ENCODE measurements at places on chromosomes 5 and 9.

- DNase-seq = no peak
Measured at GRCh38 chr5:141875795-141876627, 2.2 kb downstream of the PCDH1 start.

DNA sequence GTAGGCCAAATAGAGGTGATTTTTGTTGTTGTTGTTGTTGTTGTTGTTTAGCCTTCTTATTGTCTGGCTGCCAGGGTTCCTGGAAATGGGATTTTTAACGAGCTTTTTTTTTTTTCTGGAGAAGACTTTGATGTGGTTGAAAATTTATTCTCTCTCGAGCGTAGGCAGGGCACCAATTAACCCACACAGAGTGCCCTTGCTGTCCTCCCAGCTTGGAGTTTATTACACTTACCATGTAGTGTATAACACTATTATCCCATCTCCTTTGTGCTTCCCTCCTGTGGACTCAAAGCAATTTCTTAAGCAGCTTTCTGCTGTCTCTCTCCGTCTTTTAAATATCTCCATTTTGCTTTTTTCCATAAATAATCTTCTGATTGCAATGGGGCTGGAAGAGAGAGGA is 57.4 kb downstream of the OR2K2 start:
- DNase-seq = no peak

DNA sequence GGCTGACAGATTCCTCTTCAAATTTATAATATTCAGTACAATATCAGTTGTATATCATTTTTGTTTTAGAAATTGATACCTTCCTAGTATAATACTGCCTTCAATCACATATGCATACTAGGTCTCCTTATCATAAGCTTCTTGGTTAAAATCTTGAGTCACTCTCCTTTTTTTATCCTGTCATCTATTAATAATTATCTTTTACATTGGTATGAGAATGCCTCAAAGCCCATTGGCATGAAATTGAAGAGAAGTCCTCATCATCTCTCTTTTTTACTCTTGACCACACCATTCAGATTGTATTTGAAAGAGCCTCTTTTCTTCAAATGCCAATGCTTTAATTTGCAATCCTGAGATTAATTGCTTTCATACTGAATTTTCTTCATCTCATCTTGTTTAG is 810.3 kb downstream of the BRINP1 start:
- DNase-seq = no peak

GRCh38 chr5:122485226-122485625 is 173.2 kb downstream of the SNCAIP start:
- DNase-seq = no peak

GRCh38 chr5:149747141-149747832 is 17.2 kb downstream of the PPARGC1B start:
- DNase-seq = no peak

GRCh38 chr5:57456531-57457135 is 26.0 kb downstream of the ACTBL2 start:
- DNase-seq = no peak

DNA sequence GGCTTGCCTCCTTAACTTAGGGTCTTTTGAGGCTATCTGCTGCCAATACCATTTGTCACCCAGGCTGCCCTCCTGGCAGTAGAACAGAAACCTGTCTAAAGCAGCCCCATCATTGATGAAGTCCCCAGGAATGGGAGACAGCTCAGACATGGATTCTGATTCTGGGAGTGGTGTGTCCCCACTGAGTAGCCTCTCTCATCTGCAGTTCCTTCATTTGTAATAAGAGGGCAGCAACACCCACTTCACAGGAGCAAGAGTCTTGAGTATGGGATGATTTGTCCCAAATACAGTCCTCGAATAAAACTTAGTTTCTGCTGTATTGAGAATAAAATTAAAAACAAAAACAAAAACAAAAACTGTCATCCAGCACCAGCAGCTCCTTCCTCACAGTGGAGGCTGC is 167.6 kb downstream of the ASTN2 start:
- DNase-seq = peak; percentile 5

DNA sequence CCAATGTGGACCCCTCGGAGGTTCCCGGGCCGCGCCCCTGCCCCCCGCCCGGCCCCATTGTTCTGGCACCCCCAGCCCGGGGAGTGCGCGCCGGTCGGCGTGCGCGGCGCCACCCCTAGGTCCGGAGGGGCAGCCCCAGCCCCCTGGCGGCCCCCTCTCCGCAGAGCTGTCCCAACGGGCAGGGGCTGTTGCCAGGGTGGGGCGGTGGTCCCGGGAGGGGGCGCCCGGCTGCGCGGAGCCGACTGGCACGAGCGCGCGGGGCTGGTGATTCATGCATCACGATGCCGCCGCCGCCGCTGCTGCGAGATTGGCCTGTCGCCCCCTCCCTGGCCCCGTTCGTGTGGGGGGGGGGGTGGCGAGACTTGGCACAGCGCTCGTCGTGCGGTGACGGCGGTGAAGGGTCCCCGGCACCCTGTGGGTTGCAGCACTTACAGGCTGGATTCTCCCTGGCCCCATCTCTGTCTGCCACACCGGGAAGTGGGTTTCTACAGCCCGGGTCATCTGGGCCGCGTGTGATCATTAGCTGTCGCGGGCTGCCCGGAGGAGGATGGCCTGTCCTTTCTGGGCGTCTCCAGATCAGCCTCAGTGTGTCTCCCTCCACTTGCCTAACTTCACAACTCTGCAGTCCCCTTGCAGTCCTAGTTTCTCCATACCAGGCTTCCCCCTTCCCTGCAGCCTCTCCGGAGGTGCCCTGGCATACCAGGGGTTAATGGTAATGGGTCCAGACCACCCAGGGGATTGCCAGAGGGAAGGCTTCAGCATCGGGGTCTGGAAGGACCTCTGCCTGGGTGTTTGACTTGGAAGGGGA is 858 bp downstream of the NCS1 start:
- DNase-seq = peak; percentile 37

DNA sequence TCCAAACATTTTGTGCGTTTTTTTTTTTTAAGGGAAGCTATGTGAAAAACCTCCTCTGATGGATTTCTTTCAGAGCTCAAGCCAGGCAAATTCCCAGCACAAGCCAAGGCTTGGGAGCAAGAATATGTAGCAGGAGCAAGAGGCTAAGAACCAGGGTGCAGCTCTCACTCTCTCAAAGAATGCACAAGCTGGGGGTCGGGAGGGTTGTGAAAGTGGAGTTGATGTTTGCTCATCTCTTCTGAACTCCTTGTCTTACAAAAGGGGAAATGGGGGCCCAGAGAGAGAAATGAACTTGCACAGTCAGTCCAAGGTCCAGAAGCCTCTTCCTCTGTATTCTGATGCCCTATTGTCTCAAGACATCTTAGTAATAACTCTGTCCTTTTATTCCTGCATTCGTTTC is 7.7 kb upstream of the TRAF1 start:
- DNase-seq = no peak

DNA sequence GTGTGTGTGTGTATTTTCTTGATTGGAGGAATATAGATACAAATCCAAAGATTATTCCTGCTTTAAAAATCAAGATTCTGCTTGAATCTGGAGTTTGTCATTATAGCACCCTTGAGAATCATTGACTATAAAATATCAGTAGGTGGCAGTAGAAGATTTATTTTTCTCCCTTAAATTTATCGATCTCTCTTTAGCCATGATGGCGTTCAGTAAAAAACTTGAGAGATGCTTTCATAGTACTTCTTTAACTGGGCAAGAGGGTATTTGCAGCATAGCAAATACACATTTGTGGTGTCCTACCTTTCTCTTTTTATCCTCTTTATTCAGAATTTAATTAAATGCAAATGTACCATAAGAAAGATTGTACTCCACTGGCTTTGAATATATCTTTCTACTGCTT is 307.7 kb downstream of the ADGRV1 start:
- DNase-seq = peak; percentile 16

DNA sequence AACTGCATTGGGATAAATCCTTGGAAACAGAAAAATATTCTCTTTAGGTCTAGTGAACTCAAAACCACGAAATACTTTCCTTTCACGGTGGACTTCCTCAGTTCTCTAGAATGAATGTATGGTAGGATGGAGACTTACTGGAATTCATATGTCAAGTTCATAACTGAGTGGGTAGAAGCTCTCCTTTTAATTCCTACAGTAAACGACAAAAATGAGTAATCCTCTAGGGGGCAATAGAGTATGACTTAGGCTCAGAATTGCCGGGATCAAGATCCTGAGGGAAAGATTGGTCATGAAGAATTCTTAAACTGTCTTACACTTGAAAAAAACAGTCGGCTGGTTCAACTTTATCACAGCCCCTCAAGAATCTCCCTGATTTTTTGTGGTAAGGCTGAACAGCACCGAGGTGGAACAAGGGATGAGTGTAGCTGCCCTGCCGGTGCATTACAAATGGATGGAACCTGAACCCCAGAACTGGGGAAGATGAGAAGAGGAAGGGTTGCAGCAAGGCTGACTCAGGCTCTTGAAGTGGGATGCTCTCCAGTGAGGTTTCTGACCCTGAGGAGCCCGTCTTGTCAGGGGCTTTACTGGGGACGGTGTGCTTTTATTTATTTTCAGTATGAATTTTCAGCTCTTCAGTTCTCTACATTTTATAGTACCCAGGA is 14.0 kb upstream of the LOX start:
- peak; percentile 78 for DNase-seq

- no peak for DNase-seq
Measured at GRCh38 chr9:72751541-72751940, 201.3 kb downstream of the ALDH1A1 start.

- no peak for DNase-seq
Measured at GRCh38 chr5:143019614-143020515, 249.7 kb downstream of the ARHGAP26 start.

DNA sequence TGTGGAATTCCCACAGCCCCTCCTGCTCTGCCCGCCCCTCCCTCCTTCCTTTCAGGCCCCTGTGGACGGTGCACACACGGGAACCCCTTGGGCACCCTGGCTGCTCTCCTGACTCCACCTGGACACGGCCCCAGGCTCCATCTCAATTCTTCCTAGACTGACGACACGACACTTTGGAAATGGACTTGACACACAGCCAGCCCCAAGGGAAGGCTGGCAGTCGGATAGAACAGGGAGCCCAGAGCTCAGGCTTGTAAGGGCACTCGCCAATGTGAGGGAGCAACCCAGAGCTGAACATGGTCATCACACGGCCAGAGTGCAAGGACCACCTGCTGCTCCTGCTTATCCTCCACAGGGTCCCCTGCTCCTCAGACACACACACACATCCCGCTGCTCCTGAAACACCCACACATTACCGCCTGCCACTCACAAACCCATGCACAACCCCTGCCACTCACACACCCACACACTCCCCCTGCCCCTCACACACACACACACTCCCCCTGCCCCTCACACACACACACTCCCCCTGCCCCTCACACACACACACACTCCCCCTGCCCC is 8.9 kb downstream of the SLC9A3 start:
- no peak for DNase-seq

DNA sequence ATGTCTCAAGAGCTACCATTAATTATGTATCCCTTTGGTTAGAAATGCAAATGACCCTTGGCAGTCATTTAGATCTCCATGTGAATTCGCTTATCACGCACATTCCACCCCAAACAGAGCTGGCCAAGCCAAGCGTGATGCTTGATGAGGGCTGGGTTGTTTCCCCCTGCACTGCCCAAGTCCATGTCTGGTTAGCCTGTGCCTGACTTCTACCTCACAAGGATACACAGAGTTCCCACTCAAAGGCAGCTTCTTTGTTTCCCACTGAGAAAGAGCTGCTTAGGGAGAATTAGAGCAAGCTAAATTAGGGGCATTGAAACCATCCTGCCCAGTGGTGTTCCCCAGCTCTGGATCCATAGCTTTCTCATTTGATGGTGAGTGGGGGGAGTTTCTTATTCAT is 87.2 kb downstream of the FSTL4 start:
- DNase-seq = no peak

- DNase-seq = no peak
Measured at GRCh38 chr9:121518634-121519033, 19.0 kb upstream of the GGTA1 start.

GRCh38 chr9:75376680-75377254 is 288.5 kb downstream of the OSTF1 start:
- DNase-seq = no peak

DNA sequence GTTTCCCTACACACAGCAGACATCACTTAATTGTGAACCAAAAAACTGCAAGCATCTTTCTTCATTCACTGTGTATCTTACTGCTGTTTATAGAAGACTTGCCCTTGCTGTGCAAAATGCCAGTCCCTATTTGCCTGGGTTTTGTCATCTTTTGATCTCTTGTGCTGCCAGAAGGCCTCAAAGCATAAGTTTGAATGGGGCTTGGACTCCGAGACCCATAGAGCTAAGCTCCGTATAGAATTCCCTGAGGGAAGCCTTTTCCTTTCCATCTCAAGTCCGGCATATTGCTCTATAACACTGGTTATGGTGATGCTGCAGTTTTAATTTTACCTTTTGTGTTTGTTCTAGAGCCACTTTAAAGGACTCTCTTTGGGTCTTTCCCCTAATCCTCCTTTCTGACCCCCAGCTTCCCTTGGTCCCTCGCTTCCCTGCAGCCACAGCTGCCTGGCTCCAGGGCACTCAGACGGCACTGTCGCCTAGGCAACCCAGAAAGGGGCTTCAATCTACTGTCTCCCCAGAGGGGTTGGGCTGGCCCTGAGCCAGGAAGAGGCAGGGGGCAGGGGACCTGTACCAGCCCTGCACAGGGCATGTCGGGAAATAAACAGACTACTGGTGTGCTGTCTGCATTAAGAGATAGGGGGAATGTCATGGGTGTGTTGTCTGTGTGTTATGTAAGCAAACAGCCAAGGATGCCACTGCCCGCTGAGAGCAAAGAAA is 73.4 kb upstream of the MELK start:
- no peak for DNase-seq

DNA sequence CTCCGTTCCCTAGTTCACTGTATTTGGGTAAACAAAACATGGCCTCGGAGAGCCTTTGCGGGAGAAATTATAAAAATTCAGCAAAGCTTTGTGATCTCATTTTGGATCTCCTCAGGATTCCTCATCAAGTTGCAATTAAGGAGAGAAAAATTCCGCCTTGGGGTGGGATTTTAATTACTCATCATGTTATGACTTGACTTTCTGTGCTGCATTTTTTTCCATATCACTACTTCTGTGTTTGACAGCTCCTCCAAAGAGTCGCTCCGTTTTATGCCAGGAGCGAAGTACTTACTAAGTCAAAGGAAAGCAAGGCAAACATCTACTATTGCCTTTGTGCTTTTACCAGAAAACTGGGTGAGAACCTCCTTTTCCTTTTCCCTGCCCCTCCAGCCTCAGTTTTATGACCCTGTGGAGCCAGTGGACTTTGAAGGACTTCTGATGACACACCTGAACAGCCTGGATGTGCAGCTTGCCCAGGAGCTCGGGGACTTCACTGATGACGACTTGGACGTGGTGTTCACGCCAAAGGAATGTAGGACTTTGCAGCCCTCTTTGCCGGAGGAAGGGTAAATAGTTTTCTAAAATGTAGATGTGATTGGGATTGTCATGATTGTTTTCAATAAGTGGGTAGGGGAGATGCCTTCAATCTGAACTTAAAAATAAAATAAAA is 71.5 kb downstream of the DOCK8 start:
- DNase-seq = no peak

DNA sequence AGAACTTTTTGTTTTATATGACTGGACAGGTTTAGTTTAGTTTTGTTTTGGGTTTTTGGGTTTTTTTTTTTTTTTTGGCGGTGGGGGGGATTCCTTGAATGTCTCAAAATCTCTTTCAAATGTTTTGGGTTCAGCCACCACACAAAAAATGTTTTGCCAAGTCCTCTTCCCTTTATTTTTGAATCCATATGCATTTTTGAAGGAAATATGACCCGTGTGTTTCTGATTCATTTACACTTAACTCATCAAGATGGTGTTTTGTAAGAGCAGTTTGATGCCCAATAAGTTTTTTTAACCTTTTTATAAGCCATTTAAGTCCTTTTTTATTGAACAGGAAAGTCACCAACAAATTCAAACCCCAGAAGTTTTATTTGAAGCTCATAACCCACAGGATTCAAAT is 209.8 kb downstream of the CWC27 start:
- DNase-seq = no peak

GRCh38 chr5:1746371-1747078 is 53.1 kb downstream of the MRPL36 start:
- no peak for DNase-seq

Data from EL (cell line).